Immature natural killer cell (primary cell): ENCODE measurements at places on chromosomes 4 and X. TPM values are rescaled to one million over a fixed set of nuclear protein-coding genes. Genes with fewer than 3 reads are reported as not detected.

L1CAM gene
- not detected for polyA plus RNA-seq

SLC6A14 gene
- polyA plus RNA-seq = not detected

CT55 gene
- not detected for polyA plus RNA-seq

FRAS1 gene
- polyA plus RNA-seq = not detected

KIT gene
- polyA plus RNA-seq = 6.8 TPM
